Astrocyte (in vitro differentiated cells and primary cell): ENCODE measurements at places on chromosomes 11 and 22.

- no peaks in the 10 kb centered on the region for H3K4me1 ChIP-seq
- no peak overlapping the region for H3K4me3 ChIP-seq
- H3K27me3 ChIP-seq = no peaks in the 10 kb centered on the region
- no peak for DNase-seq
- H3K27ac ChIP-seq = no peak overlapping the region
These were observed 411.9 kb downstream of the SOX6 start for GRCh38 chr11:15944460-15944859.

DNA sequence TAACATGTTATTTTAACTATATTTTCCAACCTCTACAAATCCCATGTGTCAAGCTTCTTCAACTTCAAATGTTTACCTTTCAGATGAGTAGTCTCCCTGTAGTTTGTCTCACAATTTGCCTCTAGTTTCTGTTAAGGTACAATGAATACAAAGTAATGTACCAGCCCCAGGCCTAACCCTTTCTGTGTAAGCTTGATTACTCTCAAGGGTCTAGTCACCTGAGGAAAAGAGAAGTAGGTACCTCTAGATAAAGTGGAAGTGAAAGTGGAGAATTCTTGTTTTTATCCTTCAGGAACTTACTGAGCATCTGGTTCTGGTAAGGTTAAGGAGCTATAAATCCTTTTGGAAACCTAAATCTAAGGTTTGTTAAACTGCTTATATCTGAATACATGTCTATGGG, at the start of gene OR51A7:
Gene OR51A7, plus strand, starts transcription at position 300 of the 400 bp plus-strand sequence. CDS start 3,587 bp downstream, outside the sequence.
- H3K4me3 ChIP-seq = no peak within 1 kb of the TSS
- no peak within 1 kb of the TSS for H3K27ac ChIP-seq
- H3K36me3 ChIP-seq = no peaks in the 10 kb centered on the region
- H3K27me3 ChIP-seq = no peaks in the 10 kb centered on the region

DNA sequence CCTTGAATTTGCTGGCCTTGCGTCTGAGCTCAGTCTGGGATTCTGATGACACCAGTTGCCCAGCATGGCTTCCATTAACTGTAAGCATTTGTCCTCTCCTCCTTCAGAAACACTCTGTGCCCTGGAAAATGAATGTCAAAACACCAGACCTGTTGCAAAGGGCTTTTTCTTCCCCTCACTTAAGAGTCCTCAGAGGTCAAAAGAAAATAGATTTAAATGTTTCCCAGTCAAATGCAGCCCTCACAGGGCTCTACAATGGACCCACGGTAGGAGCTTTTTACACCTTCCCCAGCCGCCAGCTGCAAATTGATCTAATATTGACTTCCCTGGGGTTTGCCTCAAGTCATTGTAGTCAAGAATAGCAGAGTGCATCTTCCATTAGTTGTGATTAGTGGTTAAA, 332.2 kb downstream of the INSC start:
- H3K4me3 ChIP-seq = no peak overlapping the region
- no peak for DNase-seq
- no peaks in the 10 kb centered on the region for H3K27me3 ChIP-seq
- no peak overlapping the region for H3K27ac ChIP-seq
- no peaks in the 10 kb centered on the region for H3K4me1 ChIP-seq

- H3K27ac ChIP-seq = no peak overlapping the region
- no peak for DNase-seq
- H3K36me3 ChIP-seq = peaks cover 5% of the 10 kb centered on the region
- no peak overlapping the region for H3K4me3 ChIP-seq
- no peaks in the 10 kb centered on the region for H3K27me3 ChIP-seq
These were observed 2.2 kb downstream of the NEU3 start for GRCh38 chr11:74990941-74991340.

GRCh38 chr11:612201-612960, 3.4 kb downstream of the IRF7 start:
- no peak overlapping the region for H3K4me3 ChIP-seq
- no peak for DNase-seq
- peaks cover 6% of the 10 kb centered on the region for H3K36me3 ChIP-seq
- no peak overlapping the region for H3K27ac ChIP-seq
- H3K27me3 ChIP-seq = no peaks in the 10 kb centered on the region
